ENCODE measurements at places on chromosomes 7 and 10.

- DNase-seq = peak; percentile 93
Measured at GRCh38 chr7:30789334-30789711, 18.1 kb downstream of the MINDY4 start.

DNA sequence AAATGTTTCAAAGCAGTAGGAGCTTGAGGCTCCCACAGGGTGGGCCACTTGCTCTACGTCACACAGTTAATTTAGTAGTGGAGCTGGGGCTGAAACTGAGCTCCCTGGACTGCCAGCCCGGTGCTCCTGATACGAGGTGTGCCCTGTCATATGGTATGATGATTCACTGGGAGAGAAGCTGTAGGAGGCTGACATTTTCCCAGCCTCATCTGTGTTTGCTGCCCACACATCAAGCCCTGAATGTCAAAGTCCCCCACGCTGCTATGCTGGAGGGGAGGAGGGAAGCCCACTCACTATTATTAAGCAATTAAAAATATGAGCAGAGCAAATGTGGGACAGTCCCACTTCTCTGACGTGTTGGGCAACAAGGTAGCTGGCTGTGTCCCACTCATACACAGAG is 81.2 kb upstream of the SORCS3 start:
- DNase-seq = no peak

DNA sequence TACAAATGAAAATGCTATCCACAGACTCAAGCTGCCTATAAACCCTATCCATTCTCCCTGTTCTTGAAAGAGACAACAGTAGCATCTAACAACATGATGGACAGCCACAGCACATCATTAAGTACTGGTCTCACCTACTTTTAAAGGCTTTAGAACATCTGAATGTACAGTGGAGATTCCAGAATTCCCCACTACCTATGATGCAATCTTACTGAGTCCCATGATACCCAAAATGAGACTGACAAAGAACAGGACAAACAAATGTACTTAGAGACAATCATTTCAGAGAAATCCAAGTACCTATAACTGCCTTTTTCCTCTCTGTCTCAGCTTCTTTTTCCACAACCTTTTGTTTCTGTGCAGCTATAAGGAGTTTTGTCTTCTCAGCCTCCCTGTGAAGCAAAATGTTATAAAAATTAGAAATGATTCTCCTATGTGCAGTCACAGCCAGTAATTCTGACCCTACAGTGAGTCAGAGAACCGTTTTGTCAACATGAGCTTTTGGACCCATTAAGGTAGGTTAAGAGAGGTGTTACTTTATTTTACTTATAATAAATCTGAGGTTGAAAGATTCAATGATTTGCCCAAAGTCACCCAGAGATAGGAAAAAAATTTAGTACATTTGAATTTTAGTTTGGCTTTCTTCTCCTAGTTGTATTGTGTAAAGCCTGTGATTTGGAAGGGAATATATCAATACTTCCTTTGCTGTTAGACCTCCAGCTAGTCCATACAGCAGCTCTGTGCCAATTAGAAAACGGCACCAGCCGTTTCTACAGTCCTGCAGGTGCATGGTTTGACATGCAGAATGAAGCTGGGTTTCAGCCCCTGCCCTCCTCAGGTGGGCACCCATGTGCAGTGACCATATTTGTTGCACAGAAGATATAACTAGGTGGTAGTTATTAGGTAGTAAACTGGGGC is 21.9 kb downstream of the ERLIN1 start:
- no peak for DNase-seq

DNA sequence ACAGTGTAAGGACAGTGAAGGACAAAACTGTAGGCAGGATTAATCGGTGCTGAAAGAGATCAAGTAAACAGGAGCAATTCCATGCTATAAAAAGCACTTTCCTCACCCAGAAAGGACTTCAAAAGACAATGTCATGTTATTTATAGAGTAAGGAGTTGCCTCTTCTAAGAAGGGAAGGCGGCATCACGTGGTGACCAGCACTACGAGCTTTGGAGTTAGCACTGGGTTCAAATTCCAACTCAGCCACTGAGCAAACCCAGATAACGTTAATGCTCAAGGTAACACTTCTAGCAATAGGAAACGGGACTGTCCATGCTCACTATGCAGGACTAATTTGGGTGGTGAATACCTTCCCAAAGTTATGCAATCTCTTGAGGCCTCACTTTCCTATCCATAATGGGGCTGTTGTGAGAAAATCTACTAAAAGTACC is 715 bp upstream of the PANK1 start:
- DNase-seq = no peak

GRCh38 chr7:44057849-44058758 is 7.3 kb downstream of the PGAM2 start:
- no peak for DNase-seq

DNA sequence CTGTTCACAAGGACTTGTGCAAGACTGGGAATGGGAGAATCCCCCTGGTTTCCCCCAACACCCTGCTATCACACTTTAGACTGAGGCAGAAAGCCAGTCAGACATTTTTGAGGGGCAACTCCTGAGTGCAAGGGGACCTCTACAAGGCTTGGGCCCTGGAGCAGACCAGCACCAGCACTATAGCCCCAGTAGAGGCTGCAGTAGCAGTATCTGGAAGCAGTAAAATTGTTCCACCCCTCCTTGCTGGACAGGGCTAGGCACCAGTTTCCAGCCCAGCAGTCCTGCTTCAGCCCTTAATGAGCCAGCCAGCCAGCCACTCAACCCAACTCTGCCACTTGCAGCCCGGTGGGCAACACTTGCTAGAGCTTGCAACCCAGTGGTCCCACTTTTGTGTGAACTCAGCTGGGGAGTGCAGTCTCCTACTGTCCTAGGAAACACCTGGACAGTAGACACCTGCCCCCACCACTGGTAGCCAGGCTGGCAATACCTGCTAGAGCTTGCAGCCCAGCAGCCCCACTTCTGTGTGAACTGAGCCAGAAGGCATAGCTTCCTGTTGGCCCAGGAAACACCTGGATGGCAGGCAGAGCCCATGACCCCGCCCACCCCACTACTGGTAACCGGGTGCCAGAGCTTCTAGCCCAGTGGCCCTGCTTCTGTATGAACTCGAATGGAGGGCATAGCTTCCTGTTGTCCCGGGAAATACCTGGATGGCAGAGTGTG is 65.0 kb downstream of the FBXL13 start:
- DNase-seq = no peak

DNA sequence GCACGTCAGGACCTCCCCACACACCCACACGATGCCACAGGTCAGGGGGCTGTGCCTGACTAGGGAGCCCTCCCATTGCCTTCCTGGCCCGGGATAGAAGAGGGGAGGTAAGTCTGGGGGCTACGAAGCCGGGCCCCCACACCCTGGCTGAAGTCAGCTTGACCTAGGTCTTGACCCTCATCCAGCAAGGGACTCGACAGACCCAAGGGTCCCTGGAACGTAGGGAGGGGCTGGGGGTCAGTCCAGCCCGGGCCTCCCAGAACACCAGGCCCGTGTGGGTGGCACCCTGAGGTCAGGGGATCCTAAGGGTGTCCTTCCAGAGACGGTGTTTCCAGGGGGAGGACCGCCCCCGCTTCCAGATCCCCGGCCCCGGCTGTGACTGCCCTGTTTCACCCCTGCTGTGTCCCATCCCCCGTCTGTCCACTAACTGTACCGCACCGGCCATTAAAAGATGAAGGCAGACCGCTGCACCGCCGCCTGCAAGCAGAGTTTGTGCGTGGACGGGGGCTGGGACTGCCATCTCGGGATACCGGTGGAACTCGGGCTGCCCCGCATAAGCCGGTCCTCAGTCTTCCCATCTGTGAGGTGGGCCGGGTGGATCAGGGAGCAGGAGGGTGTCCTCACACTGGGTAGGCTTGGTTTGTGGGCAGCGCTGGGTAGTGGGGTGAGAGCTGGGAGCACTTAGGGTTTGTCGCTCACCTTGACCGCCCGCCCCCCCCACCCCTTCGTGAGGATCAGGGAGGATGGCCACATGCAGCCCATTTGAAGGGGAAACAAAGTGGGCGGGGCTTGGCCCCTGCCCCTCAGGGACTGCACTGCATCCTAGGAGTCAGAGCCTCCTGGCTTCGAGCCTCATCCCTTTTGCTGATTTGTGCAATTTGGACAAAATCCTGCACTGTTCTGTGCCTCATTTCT is 21.1 kb downstream of the SLC29A4 start:
- no peak for DNase-seq

GRCh38 chr7:157488966-157489365 is 152.2 kb downstream of the DNAJB6 start:
- DNase-seq = no peak

GRCh38 chr7:157009778-157010587 is 480 bp downstream of the MNX1 start:
- no peak for DNase-seq

- no peak for DNase-seq
Measured at GRCh38 chr10:55058800-55059199, 257.8 kb upstream of the PCDH15 start.

DNA sequence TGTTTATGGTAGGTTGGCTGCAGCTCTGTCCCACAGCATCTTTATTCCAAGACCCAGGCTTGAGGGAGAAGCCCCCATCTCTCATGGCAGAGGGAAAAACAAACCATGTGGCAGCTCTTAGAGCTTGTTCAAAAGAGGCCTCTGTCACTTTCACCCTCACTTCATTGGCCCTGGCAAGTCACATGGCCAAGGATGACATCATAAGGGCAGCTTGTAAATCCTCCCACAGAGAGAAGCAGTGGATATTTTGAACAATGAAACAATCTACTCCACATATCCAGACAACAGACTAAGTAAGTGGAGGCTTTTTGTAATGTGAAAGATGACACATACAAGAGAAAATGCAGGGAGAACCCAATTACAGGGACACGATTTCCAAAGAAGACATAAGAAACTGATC is 108.1 kb downstream of the GRID1 start:
- DNase-seq = peak; percentile 4

- no peak for DNase-seq
Measured at GRCh38 chr7:139728203-139728602, 49.6 kb downstream of the HIPK2 start.

GRCh38 chr10:102202386-102202785 is 23.7 kb upstream of the ELOVL3 start:
- DNase-seq = no peak

DNA sequence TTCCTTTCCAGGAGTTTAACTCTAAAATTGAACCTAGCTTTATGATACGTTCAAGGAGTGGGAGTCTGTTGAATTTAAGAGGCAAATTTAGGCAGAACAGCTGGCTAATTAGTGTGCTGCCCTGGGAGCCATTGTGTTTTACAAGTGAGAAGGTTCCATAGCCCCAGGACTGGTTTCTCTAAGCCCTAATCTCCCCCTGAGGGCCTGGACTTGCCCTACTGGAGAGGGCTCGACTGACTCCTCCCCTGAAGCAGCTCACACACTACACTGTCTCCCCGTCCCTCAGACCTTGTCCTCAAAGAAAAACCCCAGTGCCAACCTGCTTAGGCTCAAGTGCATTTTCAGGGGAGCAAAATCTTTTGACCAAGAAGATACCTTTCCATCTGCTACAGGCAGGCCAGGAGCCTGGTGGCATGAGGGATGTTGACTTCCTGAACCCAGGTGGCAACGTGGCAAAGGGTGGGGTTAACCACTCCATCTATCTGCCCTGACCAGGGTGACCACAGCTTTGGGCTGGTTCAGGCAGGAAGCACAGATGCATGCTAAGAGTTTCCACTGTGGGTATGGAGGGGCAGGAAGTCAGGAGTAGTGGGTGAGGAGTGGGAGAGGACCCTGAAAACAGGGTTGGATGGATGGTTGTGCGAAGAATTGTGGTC is 68.9 kb upstream of the CARD11 start:
- no peak for DNase-seq

- DNase-seq = no peak
Measured at GRCh38 chr10:30782157-30782536, 152.6 kb upstream of the LYZL2 start.

GRCh38 chr10:60430836-60431597 is 41.3 kb upstream of the ANK3 start:
- peak; percentile 52 for DNase-seq

GRCh38 chr7:112143136-112143535 is 63.1 kb downstream of the DOCK4 start:
- DNase-seq = peak; percentile 86

GRCh38 chr10:112875476-112876267 is 74.4 kb upstream of the TCF7L2 start:
- peak; percentile 67 for DNase-seq

- no peak for DNase-seq
Measured at GRCh38 chr7:149217570-149217969, 21.9 kb upstream of the ZNF212 start.

DNA sequence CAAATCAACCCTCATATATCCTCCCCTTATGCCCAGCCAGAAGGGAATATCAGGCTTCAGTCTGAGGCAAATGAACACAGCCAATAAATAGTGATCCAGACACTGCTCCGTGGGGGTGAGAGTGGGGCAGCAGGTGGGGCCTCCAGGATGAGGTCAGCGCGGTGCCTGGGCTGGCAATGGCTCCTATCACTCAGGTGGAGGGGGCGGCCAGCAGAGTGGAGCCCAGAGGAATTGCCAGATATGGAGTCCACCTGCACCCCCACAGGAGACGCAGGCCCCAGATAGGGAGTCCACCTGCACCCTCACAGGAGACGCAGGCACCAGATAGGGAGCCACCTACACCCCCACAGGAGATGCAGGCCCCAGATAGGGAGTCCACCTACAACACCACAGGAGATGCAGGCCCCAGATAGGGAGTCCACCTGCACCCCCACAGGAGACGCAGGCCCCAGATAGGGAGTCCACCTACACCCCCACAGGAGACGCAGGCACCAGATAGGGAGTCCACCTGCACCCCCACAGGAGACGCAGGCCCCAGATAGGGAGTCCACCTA is 78.0 kb upstream of the PPP2R2D start:
- no peak for DNase-seq

DNA sequence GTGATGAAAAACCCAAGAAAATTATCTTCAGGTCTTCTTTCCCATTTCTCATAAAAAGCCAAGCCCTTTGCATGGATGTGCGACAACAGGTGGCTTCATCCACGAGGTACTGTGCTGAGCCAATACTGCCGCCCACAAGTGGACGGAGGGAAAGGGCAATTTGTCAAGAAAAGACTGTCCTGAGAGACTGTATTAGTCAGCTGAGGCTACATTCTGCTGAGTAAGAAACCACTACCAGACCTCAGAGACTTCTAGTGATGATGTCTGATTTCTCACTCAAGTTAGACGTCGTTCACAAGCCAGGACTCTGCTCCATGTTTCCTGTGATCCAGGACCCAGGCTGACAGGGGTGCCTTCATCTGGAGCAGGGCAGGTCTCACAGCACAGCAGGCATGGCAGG is 171.5 kb upstream of the CDCA7L start:
- DNase-seq = no peak

DNA sequence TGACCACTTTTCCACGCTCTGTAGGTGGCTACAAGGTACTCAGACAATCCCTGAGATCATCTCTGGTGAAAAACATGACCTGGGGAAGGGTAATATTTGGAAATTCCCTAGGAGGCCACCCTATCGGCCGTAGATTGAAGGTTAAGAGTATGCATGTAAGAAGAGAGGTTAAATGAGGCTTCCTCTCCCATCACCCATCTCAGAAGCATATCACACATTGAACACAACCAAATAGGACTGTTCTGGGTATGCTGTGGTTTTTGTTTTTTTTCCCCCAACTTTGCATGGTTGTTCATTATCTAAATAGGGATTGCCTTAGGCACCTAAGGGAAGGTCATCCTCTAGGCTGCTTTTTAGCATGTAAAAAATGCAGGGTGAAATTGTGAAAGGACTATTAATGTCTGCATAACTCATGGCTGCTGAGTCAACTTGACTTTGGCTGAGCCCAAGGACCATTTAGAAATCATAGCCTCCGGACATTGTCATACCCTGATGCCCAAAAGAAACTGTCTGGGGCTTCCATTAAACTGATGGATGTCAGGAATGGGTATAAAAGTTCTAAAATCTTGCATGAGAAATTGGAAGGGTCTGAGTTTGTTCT is 24.7 kb upstream of the ST8SIA6 start:
- no peak for DNase-seq

GRCh38 chr7:38394660-38395059 is 121.2 kb upstream of the TARP start:
- no peak for DNase-seq

All from fibroblast of skin of back (primary cell).